Brain pericyte (primary cell): ENCODE measurements at places on chromosomes 7 and 10.

- no peak for DNase-seq
Observed at GRCh38 chr10:4780782-4781181, 45.2 kb upstream of the AKR1E2 start.

DNA sequence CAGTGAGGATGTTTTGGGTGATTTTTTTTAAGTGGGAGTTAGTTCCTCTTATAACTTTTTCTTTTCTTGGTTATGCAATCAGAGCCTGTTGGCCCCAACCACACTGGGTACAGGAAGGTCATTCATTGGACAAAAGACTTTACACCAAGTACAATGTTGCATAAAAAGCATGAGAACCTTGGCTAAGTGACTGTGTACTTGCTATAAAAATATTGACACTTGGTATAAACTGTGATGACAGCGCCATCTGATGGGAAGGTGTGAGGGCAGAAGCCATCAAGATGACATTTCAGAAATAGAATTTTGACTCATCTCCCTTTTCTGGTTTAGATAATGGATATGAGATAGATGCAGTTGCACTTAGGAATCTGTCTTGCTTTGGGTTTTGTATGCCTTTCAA is 126.4 kb upstream of the CCDC6 start:
- DNase-seq, result no peak

GRCh38 chr7:22759721-22760120 is 32.7 kb downstream of the IL6 start:
- DNase-seq, result no peak

DNA sequence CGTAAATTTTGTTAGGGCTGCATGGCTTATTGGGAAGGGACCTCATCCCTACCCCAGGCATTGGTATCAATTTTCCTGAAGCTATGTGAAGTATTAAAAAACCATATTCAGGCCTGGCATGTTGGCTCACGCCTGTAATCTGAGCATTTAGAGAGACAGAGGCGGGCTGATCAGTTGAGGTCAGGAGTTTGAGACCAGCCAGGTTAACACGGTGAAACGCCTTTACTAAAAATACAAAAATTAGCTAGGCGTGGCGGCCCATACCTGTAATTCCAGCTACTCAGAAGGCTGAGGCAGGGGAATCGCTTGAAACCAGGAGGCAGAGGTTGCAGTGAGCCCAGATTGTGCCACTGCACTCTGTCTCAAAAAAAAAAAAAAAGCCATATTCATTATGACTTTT is 7.1 kb downstream of the TASOR2 start:
- DNase-seq, result no peak

GRCh38 chr10:124119946-124120345 is 26.5 kb upstream of the CHST15 start:
- DNase-seq, result no peak

DNA sequence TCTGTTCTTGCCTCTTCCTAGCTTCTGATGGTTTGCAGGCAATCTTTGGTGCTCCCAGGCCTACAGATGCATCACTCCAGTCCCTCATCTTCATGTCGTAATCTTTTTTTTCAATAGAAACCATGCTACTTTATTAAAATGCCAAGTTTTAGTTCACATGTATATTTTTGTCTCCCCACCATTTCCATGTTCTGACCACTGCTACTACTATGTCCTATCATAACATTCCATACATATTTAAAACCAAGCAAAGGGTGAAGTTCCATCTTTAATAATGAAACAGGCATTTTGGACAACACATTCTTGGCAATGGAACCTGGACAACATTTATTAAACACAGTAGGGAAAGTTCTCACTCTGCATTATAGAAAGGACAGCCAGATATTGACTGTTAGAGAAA is 58.8 kb downstream of the ZNF518A start:
- DNase-seq, result no peak

DNA sequence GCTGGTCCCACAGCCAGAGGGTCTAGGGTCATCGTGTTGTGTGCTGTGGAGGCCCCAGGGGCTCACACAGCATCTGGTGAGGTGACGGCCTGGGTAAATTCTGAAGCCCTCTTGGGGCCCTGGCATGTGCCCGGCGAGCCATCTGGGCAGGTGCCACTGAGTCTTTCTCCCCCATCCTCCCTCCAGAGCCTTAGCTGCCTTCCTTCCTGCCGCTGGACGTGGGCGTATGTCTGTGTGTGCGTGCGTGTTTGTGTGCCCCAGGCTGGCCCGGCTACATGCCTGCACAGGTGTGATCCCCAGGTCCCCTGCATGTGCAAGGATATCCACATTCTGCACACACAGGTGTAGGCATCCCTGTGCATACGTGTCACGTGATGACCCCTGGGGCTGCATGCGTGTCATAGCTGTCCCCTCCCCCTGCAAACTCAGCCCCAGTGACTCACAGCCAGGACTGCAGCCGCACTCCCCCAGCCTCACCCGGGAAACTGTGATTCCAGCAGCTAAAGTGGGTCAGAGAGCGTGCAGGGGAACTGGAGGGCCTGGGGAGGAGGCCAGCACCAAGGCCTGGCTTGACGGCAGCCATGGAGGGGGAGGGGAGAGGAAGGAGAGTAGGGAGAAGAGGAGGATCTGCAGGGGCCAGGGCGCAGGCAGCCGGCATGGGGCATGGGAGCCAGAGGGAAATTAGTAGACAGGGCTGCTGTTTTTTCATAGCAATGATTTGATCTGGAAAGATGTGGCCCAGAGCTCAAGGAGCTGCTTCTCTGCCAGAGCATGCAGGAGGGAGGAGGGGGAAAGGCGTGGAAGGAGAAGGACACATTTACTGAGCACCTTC is 46.4 kb downstream of the ELFN1 start:
- DNase-seq, result no peak

DNA sequence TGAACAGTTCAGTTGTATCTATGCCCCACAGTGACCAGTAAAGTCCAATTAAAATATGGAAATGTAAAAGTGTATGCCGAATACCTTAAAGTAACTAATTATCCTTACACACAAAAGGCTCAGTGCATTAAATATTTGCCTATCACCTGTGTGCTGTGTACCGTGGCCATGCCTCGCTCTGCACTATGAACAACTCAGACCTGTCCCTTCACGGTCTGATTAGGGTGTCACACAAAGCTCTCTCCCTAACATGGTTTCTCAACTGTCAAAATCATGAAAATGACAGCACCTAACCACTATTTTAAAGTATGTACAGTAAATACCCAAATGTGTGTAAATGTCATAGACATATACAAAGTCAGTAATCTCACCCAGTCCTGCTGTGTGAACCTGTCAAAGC is 43.1 kb downstream of the STK17A start:
- no peak for DNase-seq

GRCh38 chr10:96618653-96619052 is 31.8 kb upstream of the TM9SF3 start:
- no peak for DNase-seq

- DNase-seq, result no peak
Observed at GRCh38 chr10:22752272-22752889, 38.0 kb upstream of the PIP4K2A start.

DNA sequence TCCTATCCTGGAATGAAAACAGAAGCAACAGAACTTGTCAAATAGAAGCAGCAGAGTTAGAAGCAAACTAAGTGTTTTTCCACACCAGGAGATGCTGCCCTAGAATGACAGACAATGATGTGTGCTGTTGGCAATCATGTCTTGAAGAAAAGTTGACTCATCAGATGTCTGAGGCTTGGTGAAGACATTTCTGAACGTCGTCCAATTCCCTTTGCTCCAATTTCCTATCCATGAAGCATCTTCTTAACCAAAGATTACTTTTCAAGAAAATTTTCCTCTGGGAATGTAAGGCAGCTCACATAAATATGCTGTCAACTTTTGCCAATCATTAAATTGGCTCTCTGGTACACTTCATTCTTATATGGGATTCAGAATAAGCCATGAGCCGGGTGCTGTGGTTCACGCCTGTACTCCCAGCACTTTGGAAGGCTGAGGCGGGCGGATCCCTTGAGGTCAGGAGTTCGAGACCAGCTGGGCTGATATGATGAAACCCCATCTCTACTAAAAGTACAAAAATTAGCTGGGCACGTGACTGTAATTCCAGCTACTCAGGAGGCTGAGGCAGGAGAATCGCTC is 34.6 kb downstream of the MALSU1 start:
- peak; percentile 68 for DNase-seq

- DNase-seq, result peak; percentile 64
Observed at GRCh38 chr10:124221356-124222317, 128.2 kb upstream of the CHST15 start.

DNA sequence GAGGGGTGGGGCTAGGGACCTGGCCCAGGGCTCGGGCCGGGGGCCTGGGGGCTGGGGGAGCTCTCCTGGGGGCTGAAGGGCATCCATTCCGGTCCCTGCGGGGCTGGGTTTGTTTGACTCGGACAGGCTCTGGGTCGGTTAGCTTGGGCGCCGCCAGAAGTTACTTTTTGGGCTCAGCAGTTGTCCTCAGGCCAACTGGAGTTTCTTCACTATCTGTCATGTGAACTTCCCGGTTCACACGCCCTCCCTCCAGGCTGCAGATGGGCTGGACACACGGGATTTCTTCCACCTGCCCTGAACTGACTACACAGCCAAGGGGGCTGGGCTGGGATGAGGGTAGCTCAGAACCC is 3.8 kb downstream of the SLC4A2 start:
- no peak for DNase-seq

GRCh38 chr10:55311848-55312635 is 511.0 kb upstream of the PCDH15 start:
- no peak for DNase-seq

DNA sequence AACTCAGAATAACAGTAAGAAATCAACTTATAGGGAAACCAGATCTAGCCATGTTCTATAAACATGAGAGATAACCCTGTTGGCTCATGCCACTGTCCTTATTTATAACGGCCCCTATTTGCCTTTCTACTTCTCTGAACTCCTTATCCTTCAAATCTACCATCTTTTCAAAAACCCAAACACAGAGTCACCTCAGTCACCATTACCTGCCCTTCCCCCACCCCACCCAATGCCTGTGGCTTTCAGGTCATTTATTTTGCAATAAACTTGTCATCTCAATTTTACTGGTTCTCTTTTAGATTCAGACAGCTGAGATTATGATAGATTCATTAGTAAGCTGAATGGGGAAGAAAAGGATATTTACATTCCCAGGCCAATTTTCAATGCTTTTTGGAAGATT is 53.6 kb downstream of the KMT2C start:
- DNase-seq, result no peak

DNA sequence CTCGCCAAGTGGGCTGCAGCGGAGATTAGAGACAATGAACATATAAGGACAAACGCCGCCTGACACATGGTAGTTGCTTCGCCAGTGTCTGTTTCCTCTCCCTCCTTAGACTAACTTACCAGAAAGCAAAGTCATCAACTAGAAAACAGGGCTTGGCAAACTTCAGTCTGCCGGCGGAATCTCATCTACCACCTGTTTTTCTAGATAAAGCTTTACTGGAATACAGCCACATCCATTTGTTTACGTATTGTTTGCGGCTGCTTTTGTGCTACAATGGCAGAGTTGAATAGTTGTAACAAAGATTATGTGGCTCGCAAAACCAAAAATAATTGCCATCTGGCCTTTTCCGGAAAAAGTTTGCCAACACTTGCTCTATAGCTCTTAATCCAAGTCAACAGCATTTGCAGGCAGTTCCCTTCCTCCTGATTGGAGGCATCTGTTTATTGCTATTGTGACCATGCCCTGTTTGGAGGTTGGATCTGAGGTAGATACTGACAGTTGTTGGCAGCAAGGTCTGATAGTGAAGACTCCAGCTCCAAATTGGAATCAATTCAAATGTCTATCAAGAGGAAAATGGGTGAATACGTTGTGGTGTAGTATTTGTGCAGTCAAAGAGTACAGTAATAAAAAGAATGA is 260.6 kb downstream of the POU6F2 start:
- DNase-seq, result no peak
